Endothelial cell of umbilical vein (primary cell): ENCODE measurements at places on chromosomes 3 and 15. TPM values are rescaled to one million over a fixed set of nuclear protein-coding genes. Genes with fewer than 3 reads are reported as not detected.
A peak's percentile ranks its signal among the peaks of the same experiment; 100 is the strongest.

DNA sequence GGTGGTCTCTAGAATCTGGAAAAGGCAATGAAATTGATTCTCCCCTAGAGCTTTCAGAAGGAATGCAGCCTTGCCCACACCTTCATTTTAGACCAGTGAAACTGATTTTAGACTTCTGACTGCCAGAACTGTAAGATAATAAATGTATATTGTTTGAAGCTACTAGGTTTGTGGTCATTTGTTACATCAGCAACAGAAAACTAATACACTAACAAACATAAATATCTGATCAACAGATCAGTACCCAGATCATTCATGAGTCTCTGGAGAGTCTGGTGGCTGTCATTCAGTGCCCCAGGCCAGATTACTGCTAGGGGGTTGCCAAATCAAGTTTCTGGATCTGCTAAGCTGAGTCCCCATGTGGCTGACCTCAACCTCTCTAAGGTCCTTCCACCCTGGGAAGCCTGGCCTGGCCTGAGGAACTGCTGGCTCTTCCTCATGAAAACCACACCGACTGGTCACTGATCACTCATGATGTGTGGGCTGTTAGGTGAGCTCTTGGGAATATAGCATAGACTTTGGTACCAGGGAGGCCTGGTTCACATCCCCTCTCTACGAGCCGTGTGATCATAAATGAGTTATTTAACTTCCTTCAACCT is 11.1 kb upstream of the LACTB start:
- H3K27me3 ChIP-seq = no peaks in the 10 kb centered on the region
- DNase-seq = no peak
- H3K27ac ChIP-seq = no peak overlapping the region

DNA sequence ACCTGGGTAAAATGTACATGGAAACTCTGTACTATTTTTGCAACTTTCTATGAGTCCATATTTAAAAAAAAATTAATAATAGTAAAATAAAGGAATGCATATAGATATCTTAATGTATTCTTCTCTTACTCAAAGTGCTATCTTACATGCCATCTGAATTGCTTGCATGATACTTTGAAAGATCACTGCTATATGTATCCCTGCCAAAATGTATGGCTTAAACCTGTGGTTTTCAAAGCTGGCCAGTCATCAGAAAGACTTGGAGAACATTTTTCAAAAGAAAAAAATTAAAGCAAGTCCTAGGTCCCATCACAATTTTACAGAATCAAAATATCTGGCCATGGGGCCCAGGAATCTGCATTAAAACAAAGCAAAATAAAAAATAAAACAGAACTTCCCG is 262.1 kb downstream of the LPP start:
- no peaks in the 10 kb centered on the region for H3K27me3 ChIP-seq
- H3K4me3 ChIP-seq = no peak overlapping the region
- H3K27ac ChIP-seq = no peak overlapping the region
- DNase-seq = no peak
- peaks cover 7% of the 10 kb centered on the region for H3K4me1 ChIP-seq

DNA sequence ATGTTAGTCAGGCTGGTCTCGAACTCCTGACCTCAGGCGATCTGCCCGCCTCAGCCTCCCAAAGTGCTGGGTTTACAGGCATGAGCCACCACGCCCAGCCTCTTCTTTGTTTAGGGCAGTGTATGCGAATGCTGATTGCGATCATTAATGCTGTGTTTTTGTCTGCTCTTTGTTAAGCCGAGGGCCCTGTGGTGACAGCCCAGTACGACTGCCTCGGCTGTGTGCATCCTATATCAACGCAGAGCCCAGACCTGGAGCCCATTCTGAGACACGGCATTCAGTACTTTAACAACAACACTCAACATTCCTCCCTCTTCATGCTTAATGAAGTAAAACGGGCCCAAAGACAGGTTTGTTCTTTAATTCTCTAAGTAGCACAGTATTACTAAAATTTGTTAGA is 7.8 kb downstream of the KNG1 start:
- H3K27ac ChIP-seq = no peak overlapping the region
- H3K4me1 ChIP-seq = no peaks in the 10 kb centered on the region
- H3K36me3 ChIP-seq = no peaks in the 10 kb centered on the region
- no peaks in the 10 kb centered on the region for H3K27me3 ChIP-seq
- DNase-seq = no peak

DNA sequence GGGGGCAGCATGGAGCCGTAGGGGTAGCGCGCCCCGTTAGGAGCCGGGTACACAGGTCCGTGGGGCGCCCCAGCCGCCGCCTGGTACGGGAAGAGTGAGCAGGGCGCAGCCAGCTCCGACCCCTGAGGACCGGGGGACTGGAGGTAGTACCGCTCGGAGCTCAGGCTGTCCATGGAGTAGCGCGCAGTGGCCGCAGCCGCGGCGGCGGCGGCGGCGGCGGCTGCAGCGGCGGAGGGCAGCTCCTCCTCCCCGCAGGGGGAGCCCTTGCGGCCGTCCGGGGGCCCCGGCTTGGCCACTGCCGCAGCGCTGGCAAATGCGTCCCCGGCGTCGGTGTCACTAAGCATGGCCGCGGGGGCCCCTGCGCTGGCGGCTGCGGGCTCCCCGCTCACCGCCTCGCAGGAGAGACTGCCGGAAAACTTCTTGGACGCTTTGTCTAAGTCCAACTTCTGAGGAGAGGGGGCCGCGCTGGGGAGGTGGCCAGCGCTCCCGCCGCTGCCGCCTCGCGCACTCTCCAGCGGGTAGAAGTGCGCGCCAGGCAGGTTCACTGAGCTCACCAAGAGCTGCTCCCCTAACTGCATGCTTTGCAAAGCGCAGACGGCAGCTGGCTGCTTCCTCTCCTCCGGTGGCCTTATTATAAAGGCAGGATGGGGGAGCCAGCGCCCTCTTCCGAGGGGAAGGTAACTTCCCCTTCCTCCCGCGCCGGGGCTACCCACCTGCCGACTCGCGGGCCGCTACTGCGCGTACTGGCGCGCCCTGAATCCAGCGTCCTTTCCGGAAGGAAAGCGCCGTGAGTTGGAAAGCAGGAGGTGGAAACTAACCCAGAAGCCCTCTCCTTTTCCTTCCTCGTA is at the start of gene EOMES:
TSS of gene EOMES (minus strand) at position 607 of the 848 bp plus-strand sequence. CDS start at position 578, 29 bp downstream.
- peaks cover 79% of the 10 kb centered on the region for H3K27me3 ChIP-seq
- DNase-seq = peak; percentile 29
- peaks cover 9% of the 10 kb centered on the region for H3K4me1 ChIP-seq
- H3K4me3 ChIP-seq = peak within 1 kb of the TSS; percentile 20

DNA sequence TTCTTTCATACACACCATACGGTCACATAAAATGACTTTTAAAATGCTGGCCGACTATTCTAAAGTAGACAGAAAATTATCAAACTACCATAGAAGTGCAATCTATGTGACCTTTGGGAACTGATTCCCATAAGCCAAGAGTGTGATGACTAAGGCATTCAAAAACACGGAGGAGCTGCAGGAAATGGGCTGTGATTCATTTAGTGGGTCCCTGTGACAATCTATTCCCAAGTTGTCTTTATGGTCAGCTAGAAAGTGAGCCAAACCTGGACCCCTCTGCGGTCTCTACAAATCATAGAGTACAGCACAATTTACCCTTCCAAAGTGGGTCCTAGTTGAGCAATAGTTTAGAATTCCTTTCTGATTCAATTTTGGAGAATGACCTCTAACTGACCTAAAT is 251.5 kb upstream of the CBLB start:
- DNase-seq = peak; percentile 9
- no peaks in the 10 kb centered on the region for H3K27me3 ChIP-seq
- H3K36me3 ChIP-seq = no peaks in the 10 kb centered on the region
- no peak overlapping the region for H3K27ac ChIP-seq
- no peak overlapping the region for H3K4me3 ChIP-seq

- peak; percentile 71 for DNase-seq
- peak overlapping the region; percentile 75 for H3K4me3 ChIP-seq
- H3K36me3 ChIP-seq = no peaks in the 10 kb centered on the region
- H3K4me1 ChIP-seq = peaks cover 13% of the 10 kb centered on the region
- H3K27me3 ChIP-seq = no peaks in the 10 kb centered on the region
- H3K27ac ChIP-seq = peak overlapping the region; percentile 54
These were observed 754 bp downstream of the B3GNT5 start for GRCh38 chr3:183253528-183254486.

IL5RA gene
- not detected in 2 replicates for polyA plus RNA-seq

DNA sequence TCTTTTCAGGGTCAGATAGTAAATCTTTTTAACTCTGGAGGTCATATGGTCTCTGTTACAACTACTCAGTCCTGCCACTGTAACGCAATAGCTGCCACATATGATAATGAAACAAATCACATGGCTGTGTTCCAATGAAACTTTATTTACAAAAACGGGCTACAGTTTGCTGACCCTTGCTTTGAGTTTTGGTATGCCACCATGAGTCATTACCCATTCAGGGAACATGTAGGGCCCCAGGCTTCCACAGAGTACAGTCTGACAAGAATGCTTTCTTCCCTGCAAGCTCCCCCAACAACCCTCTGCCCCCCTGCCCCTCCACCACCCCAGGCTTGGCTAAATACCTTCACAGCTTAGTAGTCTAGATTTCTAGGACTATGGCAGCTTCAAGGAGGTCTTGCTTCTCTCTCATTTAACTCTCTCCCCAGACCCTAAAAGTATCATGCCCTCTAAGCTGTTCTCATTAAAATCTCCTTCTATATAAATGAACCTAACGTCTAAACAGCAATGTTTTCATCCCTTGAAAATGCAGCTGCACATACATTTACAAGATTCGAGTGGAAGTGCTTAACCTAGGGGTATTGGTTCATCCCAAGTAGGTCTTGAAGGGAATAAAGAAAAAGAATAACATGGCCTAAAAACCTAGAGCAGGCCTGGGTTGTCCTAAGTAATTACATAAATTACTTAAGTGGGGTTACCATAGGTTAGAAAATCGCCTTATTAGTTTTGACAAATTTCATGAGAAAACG is 117.8 kb upstream of the PRICKLE2 start:
- peak; percentile 34 for DNase-seq
- H3K36me3 ChIP-seq = no peaks in the 10 kb centered on the region
- H3K4me1 ChIP-seq = no peaks in the 10 kb centered on the region

- no peaks in the 10 kb centered on the region for H3K4me1 ChIP-seq
- H3K36me3 ChIP-seq = no peaks in the 10 kb centered on the region
- H3K27ac ChIP-seq = no peak overlapping the region
- DNase-seq = no peak
- no peak overlapping the region for H3K4me3 ChIP-seq
These were observed 275.3 kb upstream of the GOLGA6L4 start for GRCh38 chr15:83960192-83960829.

DNA sequence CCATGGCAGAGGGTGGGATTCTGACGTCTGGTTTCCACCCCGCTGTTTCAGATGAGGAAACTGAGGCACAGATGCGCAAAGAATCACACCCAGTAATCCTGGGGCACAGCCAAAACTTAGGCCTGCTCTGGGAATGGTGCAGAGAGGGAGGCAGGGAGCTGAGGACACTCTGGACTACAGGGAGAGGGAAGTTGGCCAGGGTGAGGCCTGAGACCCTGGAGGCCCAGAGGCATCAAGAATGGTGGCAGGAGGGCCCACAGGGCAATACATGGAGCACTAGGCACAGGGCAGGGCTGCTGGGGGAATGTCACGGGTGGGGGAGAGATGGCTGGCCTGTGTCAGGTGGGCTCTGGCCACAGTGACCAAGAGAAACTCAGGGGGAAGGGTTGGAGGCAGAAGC is 63.6 kb downstream of the TLE3 start:
- H3K27me3 ChIP-seq = peaks cover 12% of the 10 kb centered on the region
- no peaks in the 10 kb centered on the region for H3K4me1 ChIP-seq
- H3K27ac ChIP-seq = no peak overlapping the region
- no peaks in the 10 kb centered on the region for H3K36me3 ChIP-seq
- DNase-seq = no peak

CCR8 gene
- polyA plus RNA-seq = not detected in 2 replicates

DNA sequence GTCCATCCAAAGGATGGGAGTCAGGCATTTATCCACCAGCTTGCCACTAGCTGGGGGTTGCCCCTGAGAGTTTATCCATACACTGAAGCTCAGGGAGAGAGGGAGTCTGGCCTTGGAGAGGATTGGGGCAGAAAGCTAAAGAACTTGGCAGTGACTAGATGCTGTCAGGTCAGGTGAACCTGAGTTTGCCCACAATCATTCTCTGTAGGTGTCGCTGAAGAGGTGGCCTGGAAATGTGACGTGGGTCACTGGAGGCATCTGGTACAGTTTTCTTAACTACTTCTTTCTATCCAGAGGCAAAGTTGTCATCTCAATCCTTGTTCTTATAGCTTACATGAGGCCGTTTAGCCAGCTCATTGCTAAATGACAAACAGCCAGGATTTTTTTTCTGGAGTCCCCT is 298.0 kb upstream of the CTNNB1 start:
- no peak for DNase-seq
- no peaks in the 10 kb centered on the region for H3K36me3 ChIP-seq
- no peak overlapping the region for H3K27ac ChIP-seq
- no peaks in the 10 kb centered on the region for H3K4me1 ChIP-seq
- H3K27me3 ChIP-seq = no peaks in the 10 kb centered on the region

DNA sequence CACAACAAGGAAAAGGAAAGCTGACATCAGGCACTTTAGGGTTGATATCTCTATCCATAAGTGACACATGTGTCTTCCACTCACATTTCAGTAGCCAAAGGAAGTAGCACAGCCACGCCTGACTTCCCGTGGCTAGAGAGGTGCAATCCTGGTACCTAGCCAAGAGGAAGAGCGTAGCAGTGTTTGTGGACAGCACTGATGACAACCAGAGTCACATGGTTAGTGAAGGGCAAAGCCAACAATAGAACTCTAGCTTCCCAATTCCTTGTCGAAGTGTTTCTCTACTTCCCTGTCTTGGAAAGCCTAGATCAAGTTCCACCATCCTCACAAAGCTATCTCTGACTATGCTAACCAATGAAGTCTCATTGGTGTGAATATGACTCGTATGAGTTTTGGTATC is 189.2 kb downstream of the RSL24D1 start:
- H3K36me3 ChIP-seq = no peaks in the 10 kb centered on the region
- no peak for DNase-seq

DNA sequence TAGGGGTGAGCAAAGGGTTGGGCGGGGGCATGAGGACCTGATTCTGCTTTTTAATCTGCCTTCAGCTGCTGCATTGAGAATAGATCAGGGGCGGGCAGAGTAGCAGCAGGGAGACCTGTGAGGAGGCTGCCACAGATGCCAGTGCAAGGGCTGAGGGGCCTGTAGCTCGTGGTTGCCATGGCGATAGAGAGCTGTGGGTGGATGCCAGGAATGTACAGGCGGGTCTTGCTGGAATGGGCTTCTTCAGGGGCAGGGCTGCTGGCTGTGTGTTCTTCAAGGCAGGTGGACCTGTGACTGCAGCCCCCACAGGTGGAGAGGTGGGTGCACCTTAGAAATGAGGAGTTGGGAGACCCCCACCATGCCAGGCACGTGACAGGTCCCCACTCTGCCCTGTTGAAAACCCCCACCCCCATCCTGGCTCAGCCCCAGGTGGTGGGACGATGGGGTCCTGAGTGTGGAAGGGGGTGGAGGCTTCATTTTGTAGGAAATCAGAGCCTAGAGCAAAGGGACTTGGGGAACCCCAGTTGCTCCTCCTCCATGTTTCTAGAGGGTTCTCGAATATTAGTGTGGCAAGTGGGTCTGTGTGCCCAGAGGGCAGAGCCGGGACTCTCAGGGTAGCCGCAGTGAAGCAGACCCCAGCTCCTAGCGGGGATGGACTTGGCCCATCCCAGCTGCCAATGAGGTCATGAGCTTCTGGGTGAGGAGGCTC is 38.3 kb downstream of the SLC6A6 start:
- H3K4me3 ChIP-seq = no peak overlapping the region
- peaks cover 43% of the 10 kb centered on the region for H3K4me1 ChIP-seq
- H3K27ac ChIP-seq = no peak overlapping the region
- H3K36me3 ChIP-seq = peaks cover 4% of the 10 kb centered on the region
- DNase-seq = peak; percentile 50
